ENCODE measurements at places on chromosomes 11 and 22. TPM values are rescaled to one million over a fixed set of nuclear protein-coding genes. Genes with fewer than 3 reads are reported as not detected.

- DNase-seq, result no peak
Observed at GRCh38 chr11:96038046-96038445, 114.1 kb upstream of the MTMR2 start.

The FBLN1 gene
- 258 TPM for total RNA-seq

GRCh38 chr11:67083786-67084366, 27.2 kb downstream of the RHOD start:
- DNase-seq, result no peak

- no peak for DNase-seq
Observed at GRCh38 chr11:131724436-131724975, 354.1 kb downstream of the NTM start.

DNA sequence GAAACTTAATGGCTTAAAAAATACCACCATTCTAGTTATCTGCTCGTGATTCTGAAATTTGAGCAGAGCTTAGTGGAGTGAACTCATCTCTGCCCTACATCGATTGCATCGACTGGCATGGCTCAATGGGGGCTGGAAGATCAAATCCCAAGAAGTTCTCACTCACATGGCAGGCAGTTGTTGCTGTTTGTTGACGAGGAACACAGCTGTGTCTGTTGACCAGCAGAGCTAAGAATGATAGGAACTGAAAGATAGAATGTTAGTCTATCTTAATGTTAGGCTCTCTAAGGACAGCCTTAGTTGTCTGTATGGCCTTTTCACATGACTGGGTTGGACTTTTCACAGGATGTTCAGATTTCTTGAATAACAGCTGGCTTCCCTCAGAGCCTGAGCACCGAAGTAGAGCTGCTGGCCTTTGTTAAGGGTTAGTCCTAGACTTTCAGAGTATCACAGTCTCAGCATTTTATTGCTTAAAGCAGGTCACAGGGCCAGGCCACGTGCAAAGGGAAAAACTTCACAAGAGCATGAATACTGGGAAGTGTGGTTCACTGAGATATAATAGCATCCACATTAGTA, 31.6 kb upstream of the IZUMO1R start:
- DNase-seq, result no peak

DNA sequence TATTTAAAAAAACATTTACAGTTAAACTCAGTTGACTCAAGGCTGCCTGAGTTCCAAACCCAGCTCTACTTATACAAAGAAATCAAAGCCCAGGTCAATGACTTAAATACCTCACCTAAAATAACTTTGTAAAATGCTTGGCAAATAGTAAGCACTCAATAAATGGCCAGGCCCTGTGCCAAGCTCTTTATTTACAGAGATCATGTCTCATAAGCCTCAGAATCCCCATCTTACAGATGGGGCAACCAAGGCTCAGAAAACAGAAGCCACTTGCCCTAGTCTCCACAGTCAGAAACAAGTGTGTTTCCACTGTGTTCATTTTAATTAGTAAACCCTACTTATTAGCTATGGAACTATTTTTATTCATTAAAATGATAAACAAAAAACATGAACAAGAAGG, 30.5 kb upstream of the TTC28 start:
- DNase-seq, result no peak

GRCh38 chr11:19869946-19870589, 157.4 kb downstream of the NAV2 start:
- no peak for DNase-seq

DNA sequence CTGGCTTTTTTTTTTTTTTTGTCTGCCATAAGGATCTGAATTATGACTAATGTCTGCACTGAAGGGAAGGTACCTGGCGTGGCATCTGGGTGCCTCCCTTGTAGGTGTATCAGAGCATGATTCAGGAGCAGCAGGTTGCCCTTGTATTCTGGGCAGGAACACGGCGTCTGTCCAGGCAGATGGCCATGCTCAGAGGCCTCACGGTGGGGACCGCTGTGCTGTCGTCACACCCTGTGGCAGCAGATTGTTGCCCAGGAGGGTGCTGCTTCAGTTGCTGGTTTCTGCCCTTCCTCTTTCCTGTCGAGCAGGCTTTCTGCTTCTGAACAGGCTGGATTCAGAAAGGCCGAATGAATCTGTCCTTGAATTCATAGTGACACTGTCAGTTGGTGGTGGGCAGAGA, 11.0 kb downstream of the ZNRF3 start:
- DNase-seq, result no peak

The POU2AF1 gene
- 0.58 TPM for total RNA-seq

DNA sequence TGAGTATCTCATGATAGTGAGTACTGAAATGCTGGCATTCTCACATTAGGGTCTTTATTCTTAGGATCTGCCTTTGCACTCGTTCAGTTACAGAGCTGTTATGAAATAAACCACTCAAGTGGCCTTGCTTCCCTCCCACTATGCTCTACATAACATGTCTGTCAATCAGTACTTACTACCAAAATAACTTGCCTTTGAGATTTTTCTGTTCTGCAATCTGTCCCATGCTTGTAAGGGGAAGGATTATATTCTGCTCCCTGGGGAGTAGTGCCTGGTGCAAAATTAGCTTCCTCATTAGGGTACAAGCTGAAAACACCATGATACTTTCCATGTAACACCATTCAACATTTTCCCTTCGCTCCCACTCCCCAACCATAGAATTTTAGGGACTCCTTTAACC, 1.9 kb upstream of the GRAP2 start:
- DNase-seq, result no peak

- DNase-seq, result no peak
Observed at GRCh38 chr11:100719362-100719761, 32.3 kb downstream of the ARHGAP42 start.

GRCh38 chr11:76663486-76663810, 7.1 kb downstream of the LRRC32 start:
- DNase-seq, result no peak

DNA sequence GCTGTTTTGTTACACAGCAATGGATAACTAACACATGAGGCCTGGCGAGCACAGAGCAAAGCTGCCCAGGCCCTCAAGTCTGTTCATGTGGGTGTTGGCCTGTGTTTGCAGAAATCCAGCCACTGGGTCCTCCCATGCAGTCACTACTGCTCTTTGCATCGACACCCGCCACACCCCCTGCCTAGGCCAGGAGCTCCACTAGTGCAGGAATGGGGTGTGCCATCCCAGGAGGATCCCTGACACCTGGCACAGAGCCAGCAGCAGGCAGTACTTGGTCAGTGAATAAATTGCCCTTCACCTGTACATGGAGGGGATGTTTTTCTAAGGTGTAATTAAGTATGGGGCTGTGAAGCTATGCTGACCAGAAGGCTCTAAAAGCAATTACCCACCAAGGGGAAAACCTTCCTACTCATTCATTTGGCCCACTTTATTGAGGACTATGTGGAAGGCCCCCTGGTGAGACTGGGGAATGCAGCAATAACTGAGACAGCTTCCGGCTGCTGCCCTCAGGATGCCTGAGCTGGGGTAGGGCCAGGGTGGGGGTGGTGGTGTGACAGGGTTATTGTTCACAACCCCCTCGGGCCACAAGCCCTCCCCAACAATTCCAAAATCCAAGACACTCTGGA, 160.8 kb downstream of the CRYBB2 start:
- no peak for DNase-seq

DNA sequence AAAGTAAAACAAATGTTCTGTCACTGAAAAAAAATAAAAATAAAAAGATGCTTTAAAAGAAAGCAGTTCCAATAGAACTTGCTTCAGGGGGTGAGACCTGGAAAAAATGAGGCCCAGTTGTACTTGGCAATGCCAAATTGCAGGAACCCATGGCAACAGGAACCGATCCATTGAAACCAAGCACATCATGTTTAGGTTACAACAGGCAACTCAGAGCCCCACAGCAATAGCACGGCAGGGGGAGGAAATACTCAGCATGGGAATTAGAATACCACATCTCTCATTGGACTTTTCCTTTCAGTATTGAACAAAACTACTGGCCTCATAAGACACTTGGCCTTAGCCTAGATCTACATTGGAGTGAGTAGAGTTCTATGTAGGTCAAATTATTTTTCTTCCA, 84.3 kb downstream of the MSANTD4 start:
- no peak for DNase-seq

DNA sequence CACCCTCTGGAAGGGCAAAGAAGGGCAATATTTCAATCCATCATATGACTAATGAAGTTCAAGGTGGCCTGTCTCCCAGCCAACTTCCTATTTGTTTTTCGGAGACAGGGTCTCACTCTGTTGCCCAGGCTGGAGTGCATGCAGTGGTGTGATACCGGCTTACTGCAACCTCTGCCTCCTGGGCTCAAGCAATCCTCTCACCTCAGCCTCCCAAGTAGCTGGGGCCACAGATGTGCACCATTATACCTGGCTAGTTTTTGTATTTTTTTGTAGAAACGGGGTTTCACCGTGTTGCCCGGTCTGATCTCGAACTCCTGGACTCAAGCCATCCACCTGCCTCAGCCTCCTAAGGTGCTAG, 13.4 kb downstream of the ABTB2 start:
- DNase-seq, result no peak

The SCGB2A2 gene
- total RNA-seq, result not detected

The ISX gene
- total RNA-seq, result 8.9 TPM

DNA sequence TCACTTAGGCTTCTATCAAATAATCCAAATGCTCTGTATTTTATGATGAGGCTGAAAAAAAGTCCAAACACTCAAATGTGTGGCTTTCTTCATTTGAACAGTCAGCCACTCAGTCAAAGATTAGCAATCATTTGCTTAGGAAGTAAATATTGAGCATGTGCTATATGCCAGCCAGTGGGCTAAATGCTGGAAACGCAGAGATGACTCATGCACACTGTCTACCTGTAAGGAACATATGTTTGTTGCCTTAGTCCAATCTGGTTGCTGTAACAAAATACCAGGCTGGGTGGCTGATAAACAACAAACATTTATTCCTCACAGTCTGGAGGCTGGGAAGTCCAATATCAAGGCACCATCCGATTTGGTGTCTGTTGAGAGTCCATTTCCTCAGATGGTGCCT, 617.3 kb downstream of the NTM start:
- DNase-seq, result no peak

DNA sequence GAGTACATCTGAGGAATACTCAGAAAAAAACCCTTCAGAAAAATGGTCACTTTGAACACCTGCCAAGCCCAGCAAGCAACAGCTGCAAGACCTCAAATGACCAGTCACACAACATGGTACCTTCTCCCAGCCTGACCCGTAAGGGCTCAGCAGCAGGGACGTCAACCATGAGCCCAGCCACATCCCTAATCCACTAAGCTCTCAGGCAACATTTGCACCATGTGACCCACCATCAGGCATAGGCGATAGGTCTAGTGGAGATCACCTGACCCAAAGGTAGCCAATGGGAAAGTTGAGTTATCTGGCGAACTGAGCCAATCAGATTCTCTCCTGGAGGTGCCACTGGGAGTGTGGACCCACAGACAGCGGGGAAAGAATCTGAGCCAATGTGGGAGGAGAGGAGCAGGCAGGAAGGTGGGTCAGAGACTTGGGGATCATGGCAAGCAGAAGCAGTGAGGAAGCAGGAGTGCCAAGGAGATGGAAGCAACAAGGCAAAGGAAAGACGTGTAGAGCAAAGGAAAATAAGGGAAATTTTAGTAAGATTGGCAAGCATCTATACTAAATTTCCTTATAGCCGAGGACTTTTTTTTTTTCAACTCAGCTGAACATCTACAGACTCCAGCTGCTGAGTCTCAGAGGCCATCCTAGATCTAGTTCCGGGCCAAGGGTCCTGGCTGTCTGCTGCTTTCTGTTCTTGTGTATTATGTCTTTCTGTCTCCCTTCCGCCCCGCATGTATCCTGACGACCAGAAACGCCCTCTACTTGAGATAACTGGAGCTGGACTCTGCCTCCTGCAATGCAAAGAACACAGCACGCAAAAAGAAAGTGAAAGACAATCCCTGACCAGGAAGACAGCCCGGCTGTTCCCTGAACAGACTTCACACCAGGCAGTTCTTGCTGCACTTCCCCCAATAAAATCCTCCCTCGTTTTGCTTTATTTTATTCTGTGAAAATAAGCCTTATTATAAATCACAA, 11.0 kb upstream of the PLAAT2 start:
- no peak for DNase-seq

The C11orf21 gene
- 0.87 TPM for total RNA-seq

GRCh38 chr11:60459345-60459744, 3.7 kb downstream of the MS4A1 start:
- DNase-seq, result no peak

Data from progenitor cell of endocrine pancreas (in vitro differentiated cells).